NAMALWA (cell line): ENCODE measurements at places on chromosomes 6 and 20.

DNA sequence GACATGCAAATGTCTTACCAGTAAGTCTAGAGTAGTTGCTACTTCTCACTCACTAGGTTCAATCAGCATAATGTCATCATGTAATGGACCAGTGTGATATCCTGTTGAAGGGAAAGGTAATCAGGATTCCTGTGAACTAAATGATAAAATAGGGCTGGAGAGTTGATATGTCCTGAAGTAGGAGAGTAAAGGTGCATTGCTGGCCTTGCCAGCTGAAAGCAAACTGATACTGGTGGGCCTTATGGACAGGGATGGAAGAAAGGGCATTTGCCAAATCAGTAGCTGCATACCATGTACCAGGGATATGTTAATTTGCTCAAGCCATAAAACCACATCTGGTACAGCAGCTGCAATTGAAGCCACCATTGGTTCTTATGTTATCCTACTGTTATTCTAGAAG is 37.5 kb upstream of the IYD start:
- DNase-seq: no peak

- DNase-seq: no peak
These were observed 538.4 kb upstream of the NOX3 start for GRCh38 chr6:155994086-155994485.

- peak; percentile 66 for DNase-seq
These were observed 48.0 kb downstream of the TMEM170B start for GRCh38 chr6:11585426-11586016.

DNA sequence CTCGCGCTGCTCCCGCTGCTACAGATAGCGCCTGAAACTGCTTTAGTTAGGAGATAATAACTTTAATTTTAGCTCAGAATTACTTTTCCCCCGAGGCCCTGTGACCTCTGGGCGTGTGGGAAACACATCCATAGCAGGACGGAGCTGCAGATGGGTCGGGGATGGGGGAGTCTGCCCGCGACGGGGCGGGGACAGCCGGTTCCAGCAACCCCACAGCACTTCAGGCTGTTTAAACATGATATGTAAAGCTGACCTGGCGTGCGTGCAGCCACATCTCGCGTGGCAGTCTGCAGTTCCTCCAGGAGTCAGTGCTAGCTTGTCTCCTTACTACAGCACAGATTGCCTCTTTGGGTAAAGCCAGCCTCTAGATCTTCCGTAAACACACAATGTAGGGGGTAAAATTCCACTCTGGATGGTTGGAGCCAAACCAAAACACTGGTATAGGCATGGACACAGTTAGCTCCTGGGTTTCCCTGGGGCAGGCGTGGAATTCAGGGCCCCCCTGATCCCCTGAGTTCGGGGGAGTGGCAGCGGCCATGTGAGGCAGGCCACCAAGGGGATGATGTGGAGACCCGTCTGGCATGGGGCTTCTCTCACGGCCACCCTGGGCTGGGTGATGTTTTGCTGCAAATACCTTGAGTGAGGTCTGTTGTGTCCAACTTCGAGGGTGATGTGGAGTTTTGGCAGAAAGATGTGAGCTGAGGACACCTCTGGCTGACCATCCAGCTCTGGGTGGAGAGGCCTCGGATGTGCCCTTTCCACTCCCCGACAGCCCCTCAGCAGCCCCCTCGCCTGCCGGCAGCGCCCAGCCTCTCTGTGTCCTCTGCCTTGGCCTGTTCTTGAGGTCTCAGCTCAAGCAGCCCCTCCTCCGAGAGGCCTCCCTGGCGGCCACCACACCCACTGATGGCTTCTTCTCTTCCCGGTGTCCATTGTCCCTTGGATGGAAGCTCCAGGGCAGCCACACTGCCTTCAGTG is 214.5 kb downstream of the TAF4 start:
- no peak for DNase-seq

DNA sequence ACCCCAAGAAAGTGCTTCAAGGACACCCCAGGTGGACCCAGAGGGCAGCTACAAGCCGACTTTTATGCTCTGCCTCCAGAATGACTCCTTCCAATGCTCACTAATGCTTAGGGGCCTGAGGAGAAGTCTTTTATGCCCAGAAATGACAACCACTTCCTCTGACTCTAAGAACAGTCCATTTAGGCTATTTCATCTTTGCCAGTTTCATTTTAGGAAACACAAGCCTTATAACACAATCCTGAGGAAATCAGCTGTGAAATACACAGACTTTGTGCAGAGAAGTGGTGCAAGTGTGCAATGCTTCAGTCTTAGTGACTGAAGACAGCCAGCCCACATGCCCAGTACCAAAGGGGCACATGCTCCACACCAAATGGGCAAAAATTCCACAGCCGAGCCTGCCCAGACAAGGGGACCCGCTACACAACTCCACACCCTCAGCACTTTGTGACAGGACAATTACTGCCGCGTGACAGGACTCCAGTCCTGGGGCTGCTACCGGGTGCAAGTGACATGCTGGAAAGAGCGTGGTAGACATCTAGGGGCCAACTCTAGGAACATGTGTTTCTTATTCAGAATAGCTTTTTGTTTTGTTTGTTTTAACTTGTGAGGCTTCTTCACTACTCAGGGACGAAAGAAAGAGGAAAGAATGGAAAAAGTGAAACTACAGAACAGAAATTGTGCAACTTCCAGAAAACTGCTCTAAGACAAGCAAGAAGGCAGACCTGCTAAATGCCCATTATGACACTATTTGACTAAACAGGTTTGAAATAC is 28.2 kb upstream of the PLAGL1 start:
- DNase-seq: no peak

GRCh38 chr20:46021361-46022359 is 7.4 kb upstream of the SLC12A5 start:
- peak; percentile 92 for DNase-seq

GRCh38 chr6:25472306-25472705 is 179.7 kb upstream of the SCGN start:
- peak; percentile 33 for DNase-seq

- DNase-seq: no peak
These were observed 113.4 kb downstream of the PSMB1 start for GRCh38 chr6:170439366-170440361.

DNA sequence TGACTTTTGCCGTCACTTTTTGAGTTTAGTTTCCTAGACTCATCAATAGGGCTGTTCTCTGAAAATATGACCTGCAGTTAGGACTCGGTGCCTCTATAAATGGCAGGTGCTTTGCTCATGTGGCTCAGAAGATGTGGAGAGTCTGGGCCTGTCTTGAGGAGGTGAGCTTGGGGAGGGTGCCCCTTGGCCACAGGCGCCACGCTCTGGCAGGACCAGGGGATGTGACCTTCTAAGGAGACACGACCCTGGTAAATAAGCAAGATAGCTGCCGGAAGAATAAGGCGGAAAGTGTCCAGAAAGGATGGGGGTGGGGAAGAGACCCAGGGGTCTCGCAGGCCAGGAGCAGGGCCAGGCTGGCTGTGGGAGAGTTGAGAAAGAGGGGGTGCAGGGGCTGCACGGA is 46.6 kb downstream of the TMEM242 start:
- DNase-seq: no peak

GRCh38 chr20:38551056-38551626 is 29.9 kb upstream of the ADIG start:
- DNase-seq: no peak

DNA sequence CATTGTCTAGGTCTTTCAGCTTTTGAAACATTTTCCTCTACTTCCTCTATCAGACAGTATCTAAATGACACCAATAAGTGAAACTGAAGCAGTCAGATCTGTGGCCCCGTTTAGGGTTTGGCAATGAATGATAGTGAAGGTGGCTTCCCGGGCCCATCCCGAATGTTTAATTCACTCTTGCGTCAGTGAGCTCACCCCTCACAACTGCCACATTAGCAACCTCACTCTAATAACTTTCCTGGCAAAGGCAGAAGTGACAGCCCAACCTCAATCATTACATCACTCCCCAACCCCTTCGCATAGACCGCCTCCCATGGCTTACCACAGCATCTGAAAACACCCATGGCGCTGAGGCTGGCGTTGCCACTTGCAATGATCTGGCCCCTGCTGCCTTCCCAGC is 92.4 kb upstream of the CD83 start:
- DNase-seq: no peak

GRCh38 chr6:624979-625378 is 31.9 kb downstream of the HUS1B start:
- peak; percentile 13 for DNase-seq

GRCh38 chr20:20657092-20657491 is 55.4 kb downstream of the RALGAPA2 start:
- DNase-seq: no peak

DNA sequence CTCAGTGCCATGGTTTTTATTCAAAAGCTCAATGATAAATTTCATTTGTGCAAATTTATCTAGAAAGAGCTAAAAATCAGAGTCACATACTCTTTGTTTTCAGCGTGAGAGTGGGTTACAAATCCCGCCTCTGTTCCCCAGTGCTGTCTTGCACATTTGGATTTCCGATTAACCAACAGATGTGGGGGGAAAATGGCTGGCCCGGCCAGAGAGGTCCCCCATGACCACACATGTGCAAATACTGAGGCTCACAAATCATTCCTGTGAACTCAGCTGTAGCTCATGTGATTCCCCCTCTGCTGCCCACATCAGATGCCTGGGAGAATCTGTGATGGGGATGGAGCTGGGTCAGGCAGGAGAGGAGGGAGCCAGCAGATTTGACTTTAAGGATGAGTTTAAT is 168.7 kb downstream of the PAX1 start:
- DNase-seq: no peak

- no peak for DNase-seq
These were observed 28.2 kb upstream of the NOP56 start for GRCh38 chr20:2624190-2624589.

GRCh38 chr6:137332637-137333280 is 113.6 kb upstream of the IFNGR1 start:
- DNase-seq: no peak

DNA sequence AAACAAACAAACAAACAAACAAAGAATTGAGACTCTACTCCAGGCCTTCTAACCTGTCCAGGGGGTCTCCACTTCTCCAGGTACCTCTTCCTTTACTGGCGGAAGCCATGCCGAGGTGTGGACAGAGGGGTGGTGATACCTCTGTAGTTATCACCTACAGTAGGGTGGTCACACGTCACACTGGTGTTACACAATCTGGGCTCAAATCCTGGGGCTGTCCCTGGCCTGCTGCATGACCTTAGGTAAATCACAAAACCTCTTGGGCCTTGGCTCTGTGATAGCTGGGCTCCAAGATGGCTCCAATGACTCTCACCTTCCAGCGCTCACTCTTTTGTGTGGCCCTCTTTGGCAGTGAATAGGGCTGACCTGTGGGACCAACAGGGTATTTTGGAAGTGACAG is 76.8 kb upstream of the ZNFX1 start:
- DNase-seq: no peak

- DNase-seq: peak; percentile 25
These were observed 17.8 kb upstream of the ZNF217 start for GRCh38 chr20:53611449-53611894.

DNA sequence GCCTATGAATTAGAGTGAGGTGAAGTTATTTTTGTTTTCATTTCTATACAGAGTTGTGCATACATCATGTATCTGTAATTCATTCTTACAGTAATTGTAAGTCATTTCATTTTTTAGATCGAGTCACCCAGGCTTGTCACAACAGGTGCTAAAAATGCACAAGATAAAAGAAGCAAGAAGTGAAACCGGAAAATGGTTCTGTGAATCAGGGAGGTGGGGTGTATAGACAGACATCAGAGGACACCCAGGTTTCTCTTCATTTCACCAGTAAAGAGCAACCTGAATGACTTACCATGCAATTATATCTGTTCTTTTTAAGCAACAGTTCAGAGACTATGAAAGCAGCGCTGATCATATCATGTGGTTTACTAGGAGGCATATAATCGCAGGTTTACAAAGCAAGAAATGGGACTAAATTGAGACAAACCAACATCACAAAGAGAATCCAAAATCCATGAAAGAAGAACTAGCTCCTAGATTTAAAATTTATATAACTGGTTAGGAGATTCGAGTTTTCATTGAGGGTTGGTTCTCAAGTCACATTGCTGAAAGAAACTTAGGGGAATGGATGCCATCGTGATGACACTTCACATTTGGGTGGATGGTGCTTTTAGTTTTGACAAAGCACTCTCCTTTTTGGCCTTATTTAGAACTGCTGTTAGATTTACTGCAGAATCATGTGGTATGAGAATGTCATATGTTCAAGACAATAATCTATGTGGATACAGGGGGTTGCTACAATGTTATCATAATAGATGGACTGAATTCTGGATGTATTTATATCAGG is 27.9 kb upstream of the TBC1D7 start:
- peak; percentile 84 for DNase-seq

- DNase-seq: no peak
These were observed 100.0 kb downstream of the CRYBG1 start for GRCh38 chr6:106460481-106460880.

DNA sequence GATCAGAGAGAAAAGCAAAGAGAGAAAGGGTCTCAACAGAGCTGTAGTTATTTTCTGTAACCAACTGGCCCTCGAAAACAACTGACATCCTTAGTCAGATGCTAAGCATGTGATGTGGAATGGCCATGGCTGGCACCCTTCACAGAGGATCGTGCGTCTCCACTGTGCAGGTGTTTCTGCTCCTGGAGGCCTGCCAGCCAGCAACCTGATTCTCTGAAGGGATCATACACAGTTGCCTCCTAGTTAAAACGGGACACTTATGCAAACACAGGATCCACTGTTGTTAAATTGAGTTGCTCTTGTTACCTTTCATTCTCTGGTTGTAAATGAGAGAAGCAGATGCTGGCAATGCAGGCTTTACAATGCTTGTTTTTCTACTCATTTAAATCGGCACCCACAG is 148.5 kb downstream of the HDGFL1 start:
- DNase-seq: no peak

- DNase-seq: no peak
These were observed 32.5 kb downstream of the HLA-DPB1 start for GRCh38 chr6:33108307-33108706.
